ENCODE measurements at places on chromosomes 4 and X.

DNA sequence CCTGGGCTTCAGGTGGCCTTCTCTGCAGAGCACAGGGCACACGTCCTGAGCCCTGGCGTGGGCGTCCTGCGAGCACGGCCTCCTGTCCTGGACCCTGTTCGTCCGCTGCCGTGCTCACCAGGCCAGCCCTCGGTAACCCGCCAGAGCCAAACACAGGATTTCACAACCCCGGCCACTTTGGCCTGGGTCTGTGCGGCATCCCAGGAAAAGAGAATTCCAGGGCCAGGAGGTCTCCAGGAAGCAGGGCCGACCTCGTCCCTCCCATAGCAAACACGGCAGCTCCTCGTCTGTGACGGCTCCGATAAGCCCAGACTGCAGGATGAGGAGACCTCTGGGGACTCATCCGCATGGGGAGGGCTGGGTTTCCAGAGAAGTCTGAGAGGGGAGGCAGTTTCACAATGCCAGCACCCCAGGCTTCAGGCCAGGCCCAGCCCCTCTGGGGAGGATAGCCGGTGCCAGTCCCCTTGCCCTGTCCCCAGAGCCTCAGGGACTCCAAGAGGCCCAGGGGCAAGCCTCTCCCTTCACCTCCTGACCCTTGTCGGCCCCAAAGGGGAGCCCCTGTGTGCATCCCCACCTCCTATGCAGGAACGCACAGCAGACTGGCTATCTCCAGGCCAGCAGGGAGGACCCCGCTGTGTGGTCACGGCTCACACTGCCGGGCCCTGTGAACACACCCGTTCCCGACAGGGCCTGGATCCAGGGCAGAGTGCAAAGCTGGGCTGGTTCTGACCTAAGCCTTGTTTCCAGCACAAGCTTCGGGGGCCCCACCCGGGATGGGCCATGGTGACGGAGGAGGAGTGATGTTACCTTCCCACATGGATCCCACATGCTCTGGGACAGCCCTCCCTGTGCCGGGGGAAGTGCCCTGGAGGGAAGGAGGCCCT, 22.3 kb upstream of the HTRA3 start:
- DNase-seq = no peak

GRCh38 chrX:137847376-137847775, 281.4 kb downstream of the ZIC3 start:
- no peak for DNase-seq

- DNase-seq = no peak
Observed at GRCh38 chr4:73698217-73698616, 42.2 kb upstream of the CXCL8 start.

GRCh38 chr4:66636349-66636748, 909.0 kb downstream of the CENPC start:
- no peak for DNase-seq

DNA sequence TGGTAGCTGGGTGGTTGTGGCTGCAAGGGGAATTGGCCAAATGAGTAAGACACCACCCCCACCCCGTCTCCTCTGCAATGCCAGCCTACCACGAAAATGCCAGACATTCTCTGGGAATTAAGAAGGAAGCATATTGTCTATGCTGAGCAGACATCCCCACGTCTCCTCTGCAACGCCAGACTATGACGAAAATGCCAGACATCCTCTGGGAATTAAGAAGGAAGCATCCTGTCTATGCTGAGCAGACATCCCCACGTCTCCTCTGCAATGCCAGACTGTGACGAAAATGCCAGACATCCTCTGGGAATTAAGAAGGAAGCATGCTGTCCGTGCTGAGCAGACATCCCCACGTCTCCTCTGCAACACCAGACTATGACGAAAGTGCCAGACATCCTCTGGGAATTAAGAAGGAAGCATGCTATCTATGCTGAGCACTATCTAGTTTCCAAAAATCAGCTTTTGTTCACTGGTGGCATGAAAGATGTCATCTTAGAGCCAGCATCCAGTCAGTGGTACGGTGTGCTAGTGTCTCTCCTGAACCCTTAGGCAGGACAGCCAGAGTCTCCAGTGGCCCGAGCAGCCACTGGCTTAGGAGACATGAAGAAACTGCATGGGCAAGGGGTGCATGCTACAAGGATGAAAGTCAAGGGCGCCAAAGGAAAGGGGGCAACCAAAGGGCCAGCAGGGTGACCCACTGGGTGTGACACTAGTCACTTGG, 339.8 kb upstream of the FRG1 start:
- DNase-seq = no peak

GRCh38 chr4:5082376-5082775, 31.1 kb downstream of the STK32B start:
- no peak for DNase-seq

DNA sequence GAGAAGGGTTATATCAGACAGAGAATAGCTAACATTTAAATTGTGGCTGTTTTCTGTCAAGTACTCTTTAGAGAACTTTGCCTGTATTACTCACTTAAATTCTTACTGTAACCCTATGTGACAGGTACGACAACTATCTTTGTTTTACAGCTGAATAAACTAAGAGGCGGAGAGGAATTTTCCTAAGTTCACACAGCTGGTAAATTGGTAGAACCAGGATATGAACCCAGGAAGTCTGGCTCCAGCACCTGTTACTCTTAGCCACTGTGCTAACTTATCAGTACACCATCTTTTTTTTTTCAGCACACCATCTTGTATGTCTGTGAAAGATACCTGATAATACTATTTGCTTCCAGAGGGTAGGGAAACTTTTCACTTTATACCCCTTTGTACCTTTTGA, 2.0 kb upstream of the SYP start:
- no peak for DNase-seq

- DNase-seq = no peak
Observed at GRCh38 chr4:65665771-65666523, 4.3 kb downstream of the EPHA5 start.

DNA sequence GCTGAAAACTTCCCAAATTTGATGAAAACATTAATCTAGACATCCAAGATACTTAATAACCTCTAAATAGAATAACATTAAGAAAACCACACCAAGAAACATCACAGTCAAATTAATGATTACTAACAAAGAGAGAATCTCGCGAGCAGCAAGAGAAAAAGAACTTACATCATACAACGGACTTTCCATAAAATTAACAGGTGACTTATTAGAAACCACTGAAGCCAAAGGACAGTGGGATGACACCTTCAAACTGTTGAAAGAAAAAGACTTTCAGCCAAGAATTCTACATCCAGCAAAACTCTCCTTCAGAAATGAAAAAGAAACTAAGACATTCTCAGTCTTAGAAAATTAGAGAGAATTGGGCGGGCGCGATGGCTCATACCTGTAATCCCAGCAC, 232.0 kb downstream of the SNCA start:
- DNase-seq = no peak

DNA sequence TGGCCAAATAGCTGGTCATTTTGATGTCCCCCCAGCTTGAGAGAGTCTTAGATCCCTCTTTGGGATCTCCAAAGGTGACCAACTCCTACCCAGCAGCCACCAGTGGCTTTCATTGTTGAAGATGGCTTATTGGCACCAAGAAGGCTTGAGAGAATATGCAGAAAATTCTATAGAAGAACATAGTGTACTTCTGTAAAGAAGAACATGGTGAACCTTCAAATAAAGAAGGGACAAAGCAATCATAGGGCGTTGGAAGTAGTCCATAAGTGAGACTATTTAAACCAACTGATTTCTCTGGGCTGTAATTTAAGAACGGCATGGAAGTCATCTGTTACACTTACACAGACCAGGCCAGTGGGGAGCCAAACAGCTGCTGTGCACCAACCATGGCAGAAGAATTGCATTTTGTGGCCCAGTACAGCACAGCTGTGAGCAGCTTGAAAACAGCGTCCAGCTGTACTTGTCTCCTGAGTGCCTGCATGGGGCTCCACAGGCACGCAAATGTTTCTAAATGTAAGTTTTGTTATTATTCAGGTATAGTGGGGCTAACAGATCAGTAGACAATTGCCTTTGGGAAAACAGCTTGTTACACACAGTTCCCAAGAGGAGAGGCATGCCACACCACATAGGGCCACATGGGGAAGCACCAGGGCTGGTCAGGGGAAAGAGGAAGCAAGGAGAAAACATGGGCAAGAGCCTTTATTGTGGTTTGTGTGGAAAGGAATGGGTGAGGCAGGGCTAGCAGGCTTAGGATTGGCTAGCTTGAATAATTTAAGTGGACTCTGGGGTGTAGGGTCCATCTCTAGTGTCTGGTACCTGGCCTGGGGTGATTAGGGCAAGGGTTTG, 125.0 kb downstream of the ARHGAP6 start:
- DNase-seq = no peak

- no peak for DNase-seq
Observed at GRCh38 chr4:33296876-33297455, 2576.8 kb downstream of the PCDH7 start.
